ENCODE measurements at places on chromosomes 6 and 20.

DNA sequence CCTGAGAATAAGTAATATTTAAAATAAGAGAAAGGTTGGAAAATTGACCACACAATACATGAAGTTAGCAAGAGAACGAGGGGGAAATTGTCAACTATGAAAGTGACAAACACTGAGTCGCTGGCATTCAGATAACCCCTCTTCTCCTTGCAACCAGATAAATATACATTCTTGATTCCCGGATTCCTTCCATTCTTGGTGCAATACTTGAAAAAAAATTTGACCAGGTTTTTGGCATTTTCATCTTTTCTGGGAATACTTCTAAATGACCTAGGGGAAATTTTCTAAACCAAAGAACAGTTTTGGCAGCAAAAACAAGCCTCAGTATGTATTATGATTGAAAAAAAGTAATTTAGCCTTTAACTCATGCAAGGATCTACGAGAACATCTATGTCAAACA lies 164.0 kb downstream of the PDE7B start:
- DNase-seq: no peak

DNA sequence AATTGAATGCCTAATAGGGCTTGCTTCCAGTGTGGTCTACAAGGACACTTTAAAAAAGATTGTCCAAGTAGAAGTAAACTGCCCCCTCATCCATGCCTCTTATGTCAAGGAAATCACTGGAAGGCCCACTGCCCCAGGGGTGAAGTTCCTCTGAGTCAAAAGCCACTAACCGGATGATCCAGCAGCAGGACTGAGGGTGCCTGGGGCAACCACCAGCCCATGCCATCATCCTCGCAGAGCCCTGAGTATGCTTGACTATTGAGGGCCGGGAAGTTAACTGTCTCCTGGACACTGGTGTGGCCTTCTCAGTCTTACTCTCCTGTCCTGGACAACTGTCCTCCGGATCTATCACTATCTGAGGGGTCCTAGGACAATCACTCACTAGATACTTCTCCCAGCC lies 411.5 kb downstream of the TENT5A start:
- no peak for DNase-seq

GRCh38 chr6:92690997-92691599 lies 728.3 kb downstream of the EPHA7 start:
- DNase-seq: no peak

DNA sequence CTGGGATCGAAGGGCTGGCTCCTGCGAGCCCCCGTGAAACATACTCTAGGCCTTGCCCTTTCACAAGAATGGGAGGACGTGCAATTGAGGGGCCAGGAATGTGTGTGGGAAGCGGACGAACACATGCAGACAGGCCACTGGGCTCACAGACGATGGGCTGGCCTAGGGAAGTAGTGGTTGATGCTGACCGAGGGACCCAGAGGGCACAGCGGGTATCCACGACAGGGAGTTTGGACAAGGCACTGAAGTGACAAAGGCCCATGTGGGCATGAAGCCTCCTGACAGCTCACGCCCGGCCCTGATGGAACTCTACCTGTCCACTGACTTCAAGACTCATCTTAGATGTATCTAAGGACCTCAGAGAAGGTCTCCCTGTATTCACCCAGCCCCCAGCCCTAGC lies 52.2 kb downstream of the MYH7B start:
- no peak for DNase-seq

- DNase-seq: peak; percentile 21
Observed at GRCh38 chr20:2006452-2007361, 12.8 kb upstream of the PDYN start.

- no peak for DNase-seq
Observed at GRCh38 chr6:31575952-31576685, 754 bp downstream of the TNF start.

DNA sequence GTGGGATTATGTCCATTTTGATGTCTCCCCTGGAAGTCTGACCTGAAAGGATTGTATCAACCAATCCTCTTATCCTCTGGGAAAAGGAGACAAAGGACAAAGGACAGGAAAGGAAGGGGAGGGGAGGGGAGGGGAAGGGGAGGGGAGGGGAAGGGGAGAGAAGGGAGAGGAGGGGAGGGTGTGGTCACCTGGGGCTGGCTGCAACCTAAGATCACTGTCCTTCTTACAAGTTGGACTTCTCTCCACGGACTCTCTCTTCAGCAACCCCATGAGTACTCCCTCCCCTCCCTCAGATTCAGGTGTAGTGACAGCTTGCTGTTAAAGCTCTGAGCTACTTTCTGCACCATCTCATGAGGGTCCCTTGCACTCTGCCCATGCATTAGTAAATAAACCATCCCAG lies 58.9 kb upstream of the KLHL31 start:
- no peak for DNase-seq

- DNase-seq: no peak
Observed at GRCh38 chr6:38378801-38379200, 260.9 kb downstream of the BTBD9 start.

DNA sequence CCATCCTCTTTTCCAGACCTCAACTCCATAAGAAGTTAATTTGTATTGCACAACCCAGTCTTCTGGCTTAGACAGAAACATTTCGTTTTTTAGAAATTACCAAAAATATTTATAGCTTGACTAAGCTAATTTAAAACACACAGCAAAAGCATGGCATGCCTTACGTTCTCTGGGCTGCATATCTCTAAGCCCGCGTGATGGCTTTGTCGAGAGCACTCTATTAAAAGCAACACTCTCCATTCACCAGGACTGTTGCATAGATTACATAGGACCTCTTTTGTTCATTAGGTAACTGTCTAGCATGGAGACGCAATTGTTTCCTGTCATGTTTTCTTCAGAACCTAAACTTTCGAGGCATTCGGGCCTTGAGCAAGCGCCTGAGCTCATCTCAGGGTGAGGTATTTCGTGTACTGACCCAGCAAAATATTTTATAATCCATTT lies 104.5 kb downstream of the IBTK start:
- DNase-seq: no peak

DNA sequence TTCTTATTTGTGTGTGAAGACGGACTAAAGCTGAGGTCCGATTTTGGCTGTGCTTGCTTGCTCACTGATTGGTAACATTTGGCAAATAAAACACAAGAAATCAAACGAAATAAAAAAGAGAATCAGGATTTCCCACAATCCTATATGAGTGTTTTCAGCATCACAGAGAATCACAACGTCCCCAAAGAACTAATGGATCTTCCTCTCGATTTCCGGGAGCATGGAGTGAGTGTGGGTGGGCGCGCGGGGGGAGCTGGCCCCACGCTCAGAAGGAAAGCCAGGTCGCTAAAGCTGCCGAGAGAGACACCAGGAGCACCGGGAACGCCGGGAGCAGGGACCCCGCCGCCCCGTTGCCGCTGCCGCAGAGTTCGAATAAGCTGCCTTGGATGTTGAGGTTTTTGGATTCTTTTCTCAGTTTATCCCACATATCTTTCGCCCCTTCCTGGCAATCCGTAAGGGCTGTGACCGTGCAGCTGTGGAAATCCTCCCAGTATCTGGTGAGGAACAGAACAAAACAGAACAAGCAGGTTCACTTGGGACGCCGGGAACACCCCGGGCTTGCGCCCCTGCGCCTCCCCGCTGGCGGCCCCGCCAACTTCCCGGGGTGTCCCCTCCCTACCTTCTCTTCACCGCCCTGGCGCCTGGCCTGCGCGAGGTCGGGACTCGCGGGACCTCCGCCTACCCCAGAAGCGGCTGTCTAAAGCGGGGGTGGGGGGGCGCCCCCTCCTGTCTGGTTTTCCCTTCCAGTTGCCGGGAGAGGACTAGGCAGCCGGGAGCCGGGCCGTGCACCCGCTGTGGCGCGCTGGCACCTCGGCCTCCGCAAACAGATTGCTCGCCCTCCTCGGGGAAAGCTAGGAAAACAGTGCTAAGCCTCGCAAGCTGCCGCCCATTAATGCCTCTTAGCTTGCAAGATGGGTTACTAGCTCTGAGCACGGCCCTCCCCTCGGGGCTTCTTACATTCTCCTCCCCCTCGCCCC lies 7.7 kb downstream of the NRN1 start:
- no peak for DNase-seq

GRCh38 chr20:43972051-43972450 lies 57.4 kb downstream of the TOX2 start:
- DNase-seq: no peak

- DNase-seq: peak; percentile 53
Observed at GRCh38 chr6:135267085-135267484, 86.0 kb downstream of the MYB start.

DNA sequence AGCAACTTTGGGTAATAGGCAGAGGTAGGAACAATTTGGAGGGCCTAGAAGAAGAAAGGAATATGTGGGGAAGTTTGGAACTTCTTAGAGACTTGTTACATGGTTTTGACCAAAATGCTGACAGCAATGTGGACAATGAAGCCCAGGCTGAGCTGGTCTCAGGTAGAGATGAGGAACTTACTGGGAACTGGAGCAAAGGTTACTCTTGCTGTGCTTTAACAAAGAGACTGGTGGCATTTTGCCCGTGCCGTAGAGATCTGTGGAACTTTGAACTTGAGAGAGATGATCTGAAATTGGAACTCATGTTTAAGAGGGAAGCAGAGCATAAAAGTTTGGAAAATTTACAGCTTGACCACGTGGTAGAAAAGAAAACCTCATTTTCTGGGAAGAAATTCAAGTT lies 28.3 kb upstream of the TMEM200A start:
- DNase-seq: no peak

DNA sequence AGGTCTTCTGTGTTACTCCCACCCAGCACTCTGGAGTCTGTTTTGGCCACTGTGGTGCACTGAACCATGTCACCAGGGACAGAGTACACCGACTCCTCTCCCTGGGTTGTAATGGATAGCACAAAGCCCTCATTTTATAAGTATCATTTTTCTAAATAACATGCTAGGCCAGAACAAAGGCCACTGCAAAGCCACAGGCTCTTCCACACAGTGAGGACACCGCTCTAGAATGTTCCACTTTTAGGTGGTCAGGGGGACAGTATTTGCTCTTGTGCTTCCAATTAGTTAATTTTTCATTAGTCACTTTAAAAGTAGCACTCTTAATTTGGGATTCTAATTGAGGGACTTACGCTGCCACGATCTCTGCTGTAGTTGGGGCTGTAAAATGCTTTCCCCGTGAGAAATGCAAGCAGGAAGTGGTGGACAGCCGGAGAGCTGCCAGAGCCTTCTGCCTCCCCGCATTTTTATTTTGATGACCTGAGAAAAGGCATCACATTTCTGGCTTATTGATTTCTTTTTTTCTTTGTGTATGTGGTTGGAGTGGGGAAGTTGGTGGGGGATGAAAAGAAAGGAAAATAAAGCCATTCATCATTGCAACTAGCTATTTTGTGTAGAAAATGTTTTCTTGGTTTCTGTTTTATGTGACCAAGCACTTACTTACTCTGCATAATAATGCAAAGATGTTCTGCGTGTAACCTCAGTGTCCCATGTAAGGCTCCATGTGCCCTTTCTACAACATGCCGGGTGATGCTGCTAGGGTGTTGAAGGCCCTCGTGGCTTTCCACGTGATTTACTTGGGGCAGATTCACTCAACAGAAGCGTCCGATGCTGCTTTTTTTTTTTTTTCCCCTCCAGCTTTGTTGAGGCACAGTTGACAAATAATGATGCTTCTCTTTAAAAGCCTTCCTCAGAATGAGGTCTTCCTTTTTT lies 195.9 kb downstream of the SASH1 start:
- no peak for DNase-seq

DNA sequence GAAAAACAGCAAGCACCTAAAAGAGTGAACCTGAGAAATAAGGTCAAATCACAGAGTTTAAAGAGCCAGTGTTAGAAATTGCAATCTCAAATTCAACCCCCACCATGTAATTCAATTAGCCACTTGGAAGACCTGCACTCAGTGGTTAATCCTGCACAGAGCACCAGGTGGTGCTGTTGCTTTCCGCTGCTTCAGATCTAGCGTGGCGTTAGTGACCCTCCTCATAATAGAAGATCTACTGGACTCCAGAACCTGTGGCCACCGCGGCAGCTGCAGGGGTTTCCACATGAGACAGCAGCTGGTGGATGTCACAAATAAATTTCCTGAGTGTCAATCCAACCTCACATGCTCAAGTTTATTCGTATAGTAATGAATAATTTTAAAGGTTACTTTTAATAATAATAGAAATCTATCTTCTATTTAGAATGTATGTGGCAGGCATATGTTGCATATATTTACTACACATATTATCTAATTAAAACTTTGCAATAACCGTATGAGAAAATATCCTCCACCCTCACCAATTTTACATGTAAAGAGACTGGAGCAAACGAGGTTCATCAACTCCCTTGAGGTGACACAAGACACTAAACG lies 84.4 kb downstream of the SYNE1 start:
- DNase-seq: peak; percentile 48

- no peak for DNase-seq
Observed at GRCh38 chr6:81801489-81801888, 49.0 kb upstream of the TENT5A start.

GRCh38 chr6:119308048-119308570 lies 41.5 kb downstream of the MAN1A1 start:
- DNase-seq: no peak

DNA sequence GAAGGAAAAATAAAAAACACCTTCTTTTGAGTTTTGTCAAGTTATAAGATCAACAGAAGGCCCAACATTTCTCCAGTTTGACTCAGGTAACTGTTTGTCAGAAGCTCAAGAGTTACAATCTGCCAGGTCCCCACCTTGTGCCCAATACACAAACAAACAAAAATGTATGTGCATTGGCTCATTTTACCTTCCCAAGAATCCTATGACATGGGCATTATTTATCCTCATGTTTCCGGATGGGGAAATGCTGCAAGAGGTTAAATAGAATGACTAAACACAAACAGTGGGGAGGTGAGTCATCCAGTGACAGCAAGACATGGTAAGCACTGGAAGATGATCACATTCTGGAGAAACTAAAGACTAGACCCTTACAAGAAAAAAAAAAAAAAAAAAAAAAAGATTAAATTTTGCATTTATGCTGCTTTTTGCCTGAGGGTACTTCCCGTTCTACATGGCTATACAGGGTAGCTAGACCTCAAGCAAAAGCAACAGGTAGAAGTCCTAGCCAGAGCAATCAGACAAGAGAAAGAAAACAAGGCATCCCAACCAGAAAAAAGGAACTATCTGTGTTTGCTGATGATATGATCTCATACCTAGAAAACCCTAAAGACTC lies 23.6 kb upstream of the ANKRD60 start:
- no peak for DNase-seq

- DNase-seq: no peak
Observed at GRCh38 chr20:33145521-33145920, 22.4 kb upstream of the BPIFA2 start.
